Activated T-cell treated with anti-CD3 and anti-CD28 coated beads for 1 hour (primary cell): ENCODE measurements at places on chromosomes 16 and 17.

- no peak for DNase-seq
Observed at GRCh38 chr17:44464037-44464436, 39.2 kb downstream of the GPATCH8 start.

GRCh38 chr16:28505489-28506137, 1.0 kb downstream of the IL27 start:
- no peak for DNase-seq

GRCh38 chr17:66474258-66474657, 171.8 kb downstream of the PRKCA start:
- no peak for DNase-seq

GRCh38 chr17:10605221-10605783, 51.8 kb downstream of the MYH3 start:
- DNase-seq, result no peak

- DNase-seq, result no peak
Observed at GRCh38 chr17:13350466-13350865, 251.3 kb downstream of the HS3ST3A1 start.

DNA sequence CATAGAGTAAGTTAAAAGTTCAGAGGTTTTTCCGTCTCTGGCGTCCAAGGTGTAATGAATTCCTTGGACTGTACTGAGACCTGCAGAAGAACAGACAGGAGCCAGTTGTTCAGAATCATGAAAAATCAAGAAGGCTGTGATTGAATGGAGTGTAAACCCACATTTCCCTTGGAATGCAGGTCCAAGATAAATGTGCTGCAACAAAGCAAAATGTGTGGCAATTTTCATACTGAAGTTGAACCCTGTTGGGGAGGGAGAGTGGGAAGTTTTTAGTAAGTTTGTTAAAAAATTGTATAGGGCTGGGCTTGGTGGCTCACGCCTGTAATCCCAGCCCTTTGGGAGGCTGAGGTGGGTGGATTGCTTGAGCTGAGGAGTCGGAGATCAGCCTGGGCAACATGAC, 21.4 kb downstream of the GGNBP2 start:
- DNase-seq, result no peak

GRCh38 chr17:79777120-79777893, 641 bp upstream of the CBX2 start:
- DNase-seq, result no peak

GRCh38 chr17:55932973-55933372, 182.1 kb downstream of the PCTP start:
- no peak for DNase-seq

DNA sequence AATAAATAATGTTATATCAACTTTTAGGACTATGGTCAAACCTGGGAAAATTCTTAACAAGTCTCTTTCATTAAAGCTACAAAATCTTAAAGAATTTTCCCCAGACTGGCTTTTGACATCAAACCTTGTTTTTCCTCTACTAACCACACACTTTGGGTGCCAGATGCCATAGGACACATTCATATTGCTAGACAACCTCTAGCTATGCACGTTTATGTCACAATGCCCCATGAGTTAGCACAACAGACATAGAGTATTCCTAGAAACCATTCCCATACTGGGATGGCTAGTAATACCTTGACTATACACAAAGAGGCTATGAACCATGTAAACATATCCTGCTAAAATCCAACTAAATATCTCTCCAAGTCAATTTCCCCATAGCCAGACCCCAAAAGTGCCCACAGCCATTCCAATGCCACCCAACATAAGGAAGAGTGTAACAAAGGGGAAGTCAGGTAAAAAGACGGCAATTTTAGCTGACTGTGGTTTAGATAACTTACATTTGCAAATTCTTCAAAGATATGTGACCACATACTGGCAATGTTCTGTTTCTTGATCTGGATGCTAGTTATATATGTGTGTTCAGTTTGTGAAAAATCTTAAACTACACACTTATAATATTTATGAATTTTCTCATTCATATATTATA, 23.4 kb downstream of the SMURF2 start:
- DNase-seq, result no peak

DNA sequence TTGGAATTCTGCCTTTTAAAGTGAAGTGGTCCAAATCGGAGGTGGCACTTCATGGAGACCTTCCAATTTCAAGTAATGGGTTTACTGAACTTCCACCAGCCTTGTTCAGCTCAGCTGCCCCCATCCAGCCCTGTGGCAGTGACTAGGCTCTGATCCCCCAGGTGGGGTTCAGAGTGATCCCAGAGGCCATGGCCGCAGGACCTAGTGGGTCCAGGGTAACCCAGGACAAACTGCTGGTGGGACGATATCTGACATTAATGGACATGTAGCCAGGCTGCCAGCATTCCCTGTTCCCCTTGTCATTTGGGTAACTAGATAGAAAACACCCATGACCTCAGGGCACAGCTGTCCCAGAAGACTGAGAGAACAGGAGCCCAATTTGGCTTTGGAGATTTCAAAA, 209.9 kb downstream of the GSG1L start:
- DNase-seq, result no peak
